NCI-H1092 treated with DMSO at 0.1 percent for 48 hours (cell line): ENCODE measurements at places on chromosomes 2 and 18.

- no peak for DNase-seq
Measured at GRCh38 chr2:67991456-67991855, 71.3 kb downstream of the C1D start.

GRCh38 chr2:102057502-102058292 is 65.9 kb downstream of the IL1R2 start:
- DNase-seq = no peak

DNA sequence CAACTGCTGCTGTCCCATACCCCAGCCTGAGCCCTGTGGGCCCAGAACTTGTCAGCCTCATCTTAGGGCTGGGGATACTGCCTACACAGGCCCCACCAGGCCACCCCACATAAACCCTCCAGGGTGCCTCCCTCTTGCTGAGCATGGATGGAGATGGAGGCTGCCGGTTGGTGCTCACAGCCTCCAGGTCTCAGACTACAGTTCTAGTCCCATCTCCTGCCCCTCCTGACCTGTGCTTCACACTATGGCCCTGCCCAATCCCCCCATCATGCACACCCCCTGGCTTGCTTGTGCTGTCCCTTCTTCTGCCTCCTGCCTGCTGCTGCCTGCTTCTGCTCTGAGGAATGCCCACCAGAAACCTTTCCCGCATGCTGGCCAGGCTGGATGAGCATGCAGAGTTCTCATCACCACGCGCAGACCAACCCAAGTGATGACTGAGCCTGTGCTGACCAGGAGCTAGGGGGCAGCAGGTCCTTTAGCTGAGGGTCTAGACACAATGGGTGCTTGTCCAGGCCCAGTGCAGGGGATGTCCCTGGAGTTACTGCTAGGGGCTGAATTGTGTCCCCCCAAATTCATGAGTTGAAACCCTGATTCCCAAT is 138.4 kb upstream of the HS6ST1 start:
- DNase-seq = no peak

GRCh38 chr2:71558300-71559051 is 105.1 kb downstream of the DYSF start:
- DNase-seq = no peak

- no peak for DNase-seq
Measured at GRCh38 chr18:2444201-2444875, 127.0 kb downstream of the METTL4 start.

DNA sequence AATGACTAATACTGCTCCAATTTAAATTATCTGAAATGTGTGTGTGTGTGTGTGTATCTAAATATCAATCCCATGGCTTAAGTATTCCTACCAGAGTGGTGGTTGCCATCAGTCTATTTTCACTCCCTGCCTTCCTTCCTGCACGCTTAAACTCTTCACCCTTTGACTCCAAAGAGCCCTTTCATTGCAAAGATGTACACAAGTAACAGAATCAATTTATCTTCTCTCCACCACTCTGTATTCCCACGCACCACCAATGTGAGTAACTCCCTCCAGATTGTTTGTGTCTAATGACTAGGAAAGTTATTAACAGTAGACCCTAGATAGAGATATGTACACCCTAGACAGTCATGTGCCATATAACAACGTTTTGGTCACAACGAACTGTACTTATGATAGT is 42.8 kb downstream of the ARL6IP6 start:
- no peak for DNase-seq

DNA sequence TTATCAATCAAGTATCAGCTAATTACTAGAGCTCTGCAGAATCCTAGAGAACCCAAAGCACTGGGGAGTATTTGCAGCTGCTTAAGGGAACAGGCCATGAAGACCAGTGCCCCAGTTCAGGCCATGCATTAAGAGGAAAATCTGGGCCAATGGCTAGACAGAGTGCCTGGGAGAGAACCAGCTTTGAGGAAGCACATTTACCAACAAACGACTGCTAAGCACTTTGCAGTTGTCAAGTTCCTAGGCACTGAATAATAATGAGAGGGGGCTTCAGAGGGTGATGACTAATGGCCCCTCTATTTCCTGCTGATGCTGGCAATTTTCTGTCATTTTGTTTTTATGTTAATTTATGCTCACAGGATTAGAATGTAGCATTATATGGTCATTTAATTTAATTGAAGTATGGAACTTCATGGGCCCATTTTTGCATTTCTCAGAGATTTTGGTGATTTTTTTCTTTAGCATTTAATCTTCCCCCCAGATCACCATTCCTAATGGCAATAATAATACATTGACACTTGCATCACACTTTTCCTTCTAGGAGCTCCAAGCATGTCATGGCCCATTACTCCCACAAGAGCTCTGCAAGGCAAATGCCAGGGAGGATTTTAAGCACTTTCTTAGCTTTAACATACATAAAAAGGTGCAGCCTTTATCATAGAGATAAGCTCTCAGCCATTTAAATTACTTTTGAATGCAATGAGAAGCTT is 147.7 kb upstream of the SPATS2L start:
- DNase-seq = no peak
